ENCODE measurements at places on chromosomes 2 and 18.

- no peak for DNase-seq
Measured at GRCh38 chr2:99414566-99414965, 75.3 kb downstream of the REV1 start.

GRCh38 chr2:109031476-109032228 is 42.6 kb upstream of the EDAR start:
- DNase-seq, result peak; percentile 52

GRCh38 chr2:100992262-100992661 is 9.8 kb upstream of the RPL31 start:
- DNase-seq, result no peak

GRCh38 chr2:11346023-11346482 is 1.6 kb upstream of the ROCK2 start:
- DNase-seq, result no peak

DNA sequence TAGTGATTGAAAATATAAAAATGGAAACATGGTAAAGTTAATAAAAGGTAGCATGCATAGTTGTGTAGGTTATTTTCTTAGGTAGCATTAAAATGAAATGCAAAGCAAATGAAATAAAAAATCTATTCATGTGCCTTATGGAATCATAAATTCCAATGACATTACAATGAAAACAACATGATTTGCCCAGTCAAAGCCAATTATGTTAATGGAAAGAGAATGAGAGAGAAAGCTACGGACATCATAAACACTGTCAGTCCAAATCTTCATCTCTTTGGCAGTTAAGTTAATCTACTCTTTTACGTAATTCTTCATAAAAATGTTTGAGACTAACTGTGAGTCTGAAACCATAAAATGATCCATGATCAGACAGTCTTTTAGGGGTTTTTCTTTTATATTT is 636.7 kb upstream of the SYT4 start:
- no peak for DNase-seq

DNA sequence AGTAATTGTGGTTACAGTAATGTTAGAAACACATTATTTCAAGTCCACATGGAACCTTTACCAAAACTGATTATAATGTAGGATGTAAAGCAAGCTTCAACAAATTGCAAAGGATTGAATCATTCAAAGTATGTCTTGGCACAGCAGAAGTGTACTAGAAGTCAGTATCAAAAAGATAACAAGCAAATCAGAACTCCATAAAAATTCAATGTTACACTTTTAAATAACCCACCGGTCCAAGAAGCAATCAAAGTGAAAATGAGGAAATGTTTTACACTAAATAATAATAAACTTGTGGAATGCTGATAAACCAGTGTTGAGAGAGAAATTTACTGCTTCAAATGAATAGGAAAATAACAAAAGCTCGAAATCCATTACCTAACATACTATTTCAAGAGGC is 47.7 kb downstream of the TTC21B start:
- no peak for DNase-seq

GRCh38 chr2:118974103-118974993 is 32.4 kb downstream of the MARCO start:
- DNase-seq, result peak; percentile 85

DNA sequence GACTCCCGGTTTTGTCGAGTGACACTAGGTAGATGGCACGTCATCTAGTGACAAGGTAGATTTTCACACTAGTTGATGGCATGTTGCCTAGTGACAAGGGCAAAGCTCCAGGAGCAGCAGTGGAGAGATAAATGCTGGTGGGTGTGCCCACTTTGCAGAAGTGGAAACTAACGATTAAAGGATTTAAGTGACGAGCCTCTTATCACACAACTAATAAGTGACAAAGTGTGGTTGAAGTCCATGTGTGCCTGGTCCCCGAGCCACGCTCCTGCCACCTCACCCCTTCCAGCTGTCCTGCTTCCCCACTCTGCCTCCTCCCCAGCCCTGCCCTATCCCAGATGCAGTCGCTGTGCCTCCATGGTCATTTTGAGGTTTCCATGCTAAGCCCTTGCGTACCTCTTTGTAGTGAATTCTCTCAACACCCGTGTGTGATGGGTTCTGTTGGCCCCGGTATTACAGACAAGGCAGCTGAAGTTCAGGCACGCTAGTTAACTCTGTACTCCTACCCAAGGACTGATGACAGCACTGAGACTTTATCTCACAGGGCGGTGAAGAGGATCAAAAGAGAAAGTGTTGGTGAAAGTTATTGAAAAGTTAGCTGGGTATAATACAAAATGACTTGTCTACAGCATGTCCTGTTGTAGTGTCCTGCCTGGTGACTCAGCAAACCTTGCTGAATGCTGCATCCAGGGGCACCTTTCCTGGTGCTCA is 113.4 kb upstream of the GLI2 start:
- DNase-seq, result no peak

- no peak for DNase-seq
Measured at GRCh38 chr2:130963196-130963848, 126.6 kb downstream of the ARHGEF4 start.

DNA sequence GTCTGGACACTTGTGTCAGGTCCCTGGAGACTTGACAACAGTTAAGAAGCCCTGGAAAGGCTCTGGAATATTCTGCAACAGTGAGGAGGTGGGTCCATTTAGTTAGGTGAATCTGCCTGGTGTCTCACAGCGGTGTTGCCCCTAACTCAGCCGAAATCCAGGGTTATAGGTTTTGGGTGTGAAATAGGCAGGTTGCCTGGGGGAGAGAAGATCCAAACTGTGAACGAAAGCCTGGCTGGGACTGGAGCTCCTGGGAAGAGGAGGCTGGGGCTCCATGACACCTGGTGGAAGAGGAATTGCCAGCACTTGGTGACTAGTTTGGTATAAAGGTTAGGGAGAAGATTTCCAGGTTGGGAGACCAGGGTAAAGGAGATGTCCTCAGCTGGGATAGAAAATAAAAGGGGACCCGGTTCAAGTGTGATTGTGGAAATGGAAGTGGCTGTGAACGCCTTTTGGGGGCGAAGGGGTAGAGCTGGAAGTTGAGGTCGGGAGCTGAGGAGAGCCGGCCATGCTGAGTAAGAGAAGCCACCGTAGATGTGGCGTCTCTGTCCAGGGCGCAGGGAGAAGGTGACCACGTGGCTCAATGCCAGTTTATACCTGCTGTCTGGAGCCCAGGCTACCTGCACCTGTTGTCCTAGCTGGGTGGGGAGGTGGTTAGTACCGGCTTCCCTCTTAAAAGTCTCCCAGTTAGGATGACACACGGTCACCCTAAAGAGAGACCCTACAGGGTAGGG is 3.0 kb upstream of the GAREM2 start:
- no peak for DNase-seq

- no peak for DNase-seq
Measured at GRCh38 chr18:24669502-24669901, 209.1 kb downstream of the HRH4 start.

- DNase-seq, result no peak
Measured at GRCh38 chr2:146317959-146318358, 1526.9 kb upstream of the ACVR2A start.

DNA sequence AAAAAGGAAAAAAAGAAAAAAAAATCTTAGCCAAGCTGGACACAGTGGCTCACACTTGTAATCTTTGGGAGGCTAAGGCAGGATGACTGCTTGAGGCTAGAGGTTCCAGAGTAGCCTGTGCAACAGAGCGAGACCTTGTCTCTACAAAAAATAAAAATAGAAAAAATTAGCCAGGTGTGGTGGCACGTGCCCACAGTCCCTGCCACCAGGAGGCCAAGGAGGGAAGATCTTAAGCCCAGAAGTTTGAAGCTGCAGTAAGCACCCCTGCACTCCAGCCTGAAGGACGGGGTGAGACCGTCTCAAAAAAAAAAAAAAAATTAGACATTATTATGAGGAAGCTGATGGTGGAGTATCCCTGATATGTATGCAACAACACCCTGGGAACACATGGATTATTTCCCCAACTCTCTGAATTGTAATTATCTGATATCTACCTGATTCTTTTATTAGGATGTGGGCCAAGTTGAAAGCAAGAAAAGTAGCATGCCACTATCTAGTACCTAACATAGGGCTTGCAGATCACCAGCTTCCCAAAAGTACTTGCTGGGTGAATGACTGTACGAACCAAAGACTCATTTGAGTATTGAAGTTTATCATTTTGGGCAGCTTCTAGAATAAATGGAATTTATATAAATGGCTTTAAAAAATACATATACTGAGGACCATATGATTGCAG is 140.9 kb downstream of the TCF4 start:
- DNase-seq, result no peak

DNA sequence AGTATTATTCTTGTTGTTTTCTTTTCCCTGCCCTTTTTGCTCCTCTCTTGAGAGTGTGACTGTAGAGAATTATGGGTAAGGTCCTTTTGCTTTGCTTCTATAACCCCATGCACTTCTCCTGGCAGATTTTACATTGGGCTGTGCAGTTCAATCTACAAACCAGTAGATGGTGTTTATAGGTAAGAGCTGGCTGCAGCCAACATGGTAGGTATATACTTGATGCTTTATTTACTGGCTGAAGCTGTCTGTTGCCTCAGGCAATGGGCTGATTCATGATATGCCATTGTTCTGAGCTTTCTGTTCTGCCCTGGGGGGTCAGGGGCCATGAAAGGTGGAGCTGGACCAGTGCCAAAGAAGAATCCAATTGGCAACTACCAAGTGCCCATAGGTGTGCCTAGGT is 48.3 kb upstream of the MYL1 start:
- DNase-seq, result no peak

DNA sequence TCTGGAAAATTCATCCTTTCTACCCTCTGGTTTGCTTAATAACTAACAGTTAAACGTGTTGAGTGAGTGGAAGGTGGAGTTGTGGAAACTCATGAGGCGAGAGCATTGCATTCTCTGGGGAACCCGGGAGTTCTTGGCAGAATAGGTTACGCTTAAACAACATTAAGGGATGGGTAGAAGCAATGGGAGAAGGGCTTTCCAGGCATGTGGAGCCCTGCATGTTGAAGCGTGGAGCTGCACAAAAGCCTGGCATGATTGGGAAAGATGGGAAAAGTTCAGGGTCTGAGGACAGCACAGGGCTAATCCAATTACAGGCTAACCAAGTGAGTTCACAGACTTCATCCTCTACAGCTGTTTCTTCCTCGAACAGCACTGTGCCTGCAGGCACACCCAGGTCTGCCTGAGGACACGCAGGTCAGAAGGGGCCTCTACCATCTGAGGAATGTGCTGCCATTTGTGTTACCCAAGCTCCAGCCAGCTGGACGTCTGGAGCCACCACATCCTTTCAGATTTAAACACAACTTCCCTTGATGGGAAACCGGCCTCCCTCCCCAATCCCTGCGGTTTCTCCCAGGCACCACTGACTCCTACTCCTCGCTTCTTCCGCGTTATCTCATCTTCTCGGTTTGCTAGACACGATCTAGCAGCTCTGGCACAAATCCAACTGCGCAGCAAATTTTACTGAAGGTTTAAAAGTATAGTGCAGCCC is 164.2 kb downstream of the ANTXR1 start:
- peak; percentile 85 for DNase-seq

DNA sequence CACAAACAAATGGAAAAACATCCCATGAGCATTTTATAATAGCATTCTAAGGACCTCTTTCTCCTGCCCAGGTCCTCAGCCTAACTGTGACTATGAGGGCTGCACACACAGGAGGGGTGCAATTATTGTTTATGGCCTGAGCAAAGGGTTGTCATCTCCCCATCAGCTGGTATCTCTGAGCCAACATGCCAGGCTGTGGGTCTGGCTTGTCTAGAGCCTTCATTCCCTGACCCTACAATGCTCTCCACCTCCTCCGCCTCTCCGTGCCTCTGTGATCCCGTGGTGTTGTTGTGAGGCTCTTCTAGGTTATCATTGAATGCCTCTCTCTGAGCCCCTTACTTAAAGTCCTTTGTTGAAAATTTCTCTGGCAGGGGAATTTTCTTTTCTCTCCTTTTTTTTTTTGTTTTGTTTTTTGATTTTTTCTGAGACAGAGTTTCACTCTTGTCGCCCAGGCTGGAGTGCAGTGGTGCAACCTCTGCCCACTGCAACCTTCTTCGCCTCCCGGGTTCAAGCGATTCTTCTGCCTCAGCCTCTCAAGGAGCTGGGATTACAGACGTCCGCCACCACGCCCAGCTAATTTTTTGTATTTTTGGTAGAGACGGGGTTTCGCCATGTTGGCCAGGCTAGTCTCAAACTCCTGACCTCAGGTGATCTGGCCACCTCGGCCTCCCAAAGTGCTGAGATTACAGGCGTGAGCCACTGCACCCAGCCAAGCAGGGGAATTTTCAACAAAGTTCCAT is 126.4 kb downstream of the SMAD7 start:
- DNase-seq, result no peak

- DNase-seq, result no peak
Measured at GRCh38 chr18:6785001-6785400, 55.5 kb downstream of the ARHGAP28 start.

DNA sequence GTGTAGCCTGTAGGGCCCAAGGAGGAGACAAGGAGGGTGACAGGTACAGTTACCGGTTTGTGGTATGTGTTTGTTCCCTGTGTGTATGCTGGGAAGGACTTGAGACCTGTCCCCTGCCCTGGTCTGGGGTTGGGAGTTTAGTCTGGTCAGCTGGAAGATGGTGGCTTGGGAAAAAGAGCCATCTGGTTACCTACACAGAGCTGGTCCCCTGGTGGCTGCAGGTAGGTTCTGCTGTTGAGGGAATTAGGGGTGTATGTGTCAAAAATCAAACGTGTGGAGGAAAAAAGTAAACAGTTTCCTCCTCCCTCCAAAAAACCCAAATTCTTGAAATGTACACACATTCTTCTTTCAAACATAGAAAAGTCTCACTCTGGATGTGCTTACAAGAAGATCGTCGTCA is 24.3 kb downstream of the PTMA start:
- DNase-seq, result no peak

GRCh38 chr2:144253743-144254142 is 266.2 kb downstream of the ZEB2 start:
- DNase-seq, result no peak

DNA sequence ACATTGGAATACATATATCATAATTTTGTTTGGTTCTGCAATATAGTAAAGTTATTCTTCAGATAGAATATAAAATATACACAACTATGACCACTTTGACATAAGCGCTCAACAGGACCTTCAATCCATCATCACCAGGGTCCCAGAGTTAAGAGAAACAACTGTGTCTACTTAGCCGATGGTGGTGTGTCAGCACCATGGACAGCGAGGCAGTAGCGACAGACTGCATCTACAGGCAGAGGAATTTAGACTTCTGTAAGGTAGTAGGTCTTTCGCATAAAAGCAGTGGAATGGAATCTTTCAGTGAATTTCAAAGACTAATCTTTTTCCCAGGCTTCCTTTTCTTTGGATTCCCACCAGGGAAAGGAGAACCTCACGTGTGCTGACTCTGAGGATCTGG is 20.5 kb upstream of the LRPPRC start:
- DNase-seq, result peak; percentile 63
